Fibroblast of mammary gland (primary cell): ENCODE measurements at places on chromosomes 6 and 20.
A peak's percentile ranks its signal among the peaks of the same experiment; 100 is the strongest.

DNA sequence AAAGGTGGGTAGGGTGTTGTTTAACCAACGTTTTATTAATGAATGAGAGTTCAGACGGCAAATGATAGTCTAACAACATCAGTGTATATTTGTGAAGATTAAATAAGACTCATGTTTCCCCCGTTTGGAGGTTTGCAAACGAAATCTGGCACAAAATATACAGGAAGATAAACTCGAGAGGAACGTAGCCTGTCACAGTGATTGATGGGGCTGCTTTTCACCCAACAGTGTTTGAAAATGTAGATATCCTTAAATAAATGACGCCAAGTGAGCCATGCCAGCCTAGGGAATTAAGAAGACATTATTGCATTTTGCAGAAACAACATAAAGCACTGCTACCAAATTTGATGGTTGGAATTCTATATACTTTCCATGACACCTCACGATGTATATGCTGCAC, 696.5 kb upstream of the FLRT3 start:
- no peak for DNase-seq

- DNase-seq, result no peak
Measured at GRCh38 chr6:151205721-151206600, 33.8 kb upstream of the AKAP12 start.

DNA sequence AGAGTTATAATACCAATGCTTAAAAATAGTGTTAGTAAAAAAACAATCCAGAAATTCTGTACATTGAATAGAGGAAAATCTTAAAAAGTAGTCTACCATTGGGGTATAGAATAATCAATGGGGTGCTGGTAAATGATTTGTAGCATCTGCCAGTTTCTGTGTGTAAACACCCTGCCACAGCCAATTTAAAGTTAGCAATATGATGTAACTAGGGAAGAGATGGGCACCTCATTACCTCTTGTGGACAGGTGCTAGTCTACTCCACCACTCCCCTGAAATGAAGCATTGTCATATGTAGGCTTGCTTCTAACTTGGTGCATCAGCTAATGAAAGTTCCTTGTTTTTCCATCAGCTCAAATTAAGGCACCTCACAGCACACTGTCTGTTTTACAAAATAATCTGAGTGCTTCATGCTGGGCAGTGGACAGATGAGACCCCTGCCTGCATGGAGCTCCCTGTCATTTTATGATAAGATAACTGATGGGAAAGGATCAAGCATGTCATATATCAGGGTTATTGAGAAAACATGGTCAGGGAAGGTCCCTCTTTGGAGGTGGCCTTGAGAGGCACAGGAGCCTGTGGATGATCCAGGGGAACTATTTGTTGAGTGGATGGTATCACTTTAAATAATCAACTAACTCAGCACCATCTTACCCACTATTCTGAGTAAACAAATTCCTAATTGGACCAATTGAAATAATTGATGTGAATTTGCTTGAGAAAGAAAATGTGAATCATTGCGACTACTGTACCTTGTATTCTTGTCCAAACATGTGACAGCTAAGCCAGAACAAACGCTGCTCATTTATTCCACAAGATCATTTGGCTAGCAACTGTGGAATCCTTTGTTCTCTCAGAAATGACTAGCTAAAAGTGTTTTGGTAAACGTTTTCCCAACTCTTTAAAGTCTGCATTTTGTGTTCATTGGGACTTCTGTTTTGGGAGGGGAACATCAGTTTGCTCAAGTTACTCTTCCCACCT, 45.9 kb upstream of the CSE1L start:
- DNase-seq, result peak; percentile 8

- peak; percentile 10 for DNase-seq
Measured at GRCh38 chr6:46407776-46408530, 83.3 kb downstream of the RCAN2 start.

GRCh38 chr6:42720739-42721138, 1.7 kb downstream of the PRPH2 start:
- DNase-seq, result no peak

DNA sequence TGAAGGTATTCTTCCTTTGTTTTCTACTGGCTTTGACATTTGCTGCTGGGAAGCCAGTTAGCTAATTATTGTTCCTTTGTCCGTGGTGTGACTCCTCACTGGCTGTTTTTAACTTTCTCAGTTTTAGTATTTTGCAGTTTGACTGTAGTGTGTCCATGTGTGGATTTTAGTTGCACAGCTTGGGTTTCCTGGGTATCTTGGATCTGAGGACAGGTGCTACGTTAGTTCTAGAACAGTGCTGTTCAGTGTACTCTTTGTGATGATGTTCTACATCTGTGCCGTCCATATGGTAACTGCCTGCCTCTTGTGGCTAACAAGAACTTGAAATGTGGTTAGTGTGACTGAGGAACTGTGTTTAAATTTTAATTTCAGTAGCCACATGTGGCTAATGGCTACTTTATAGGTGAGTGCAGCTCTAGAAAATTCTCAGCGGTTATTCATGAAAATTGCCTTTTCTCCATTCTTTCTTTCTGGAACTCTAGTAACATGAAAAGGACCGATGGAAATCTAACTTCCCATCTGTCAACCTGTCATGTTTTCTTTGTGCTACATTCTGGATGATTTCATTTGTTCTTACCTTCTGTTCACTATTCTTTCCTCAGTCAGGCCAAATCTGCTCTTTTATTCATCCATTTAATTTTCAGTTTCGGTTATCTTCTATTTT, 7.4 kb downstream of the SNX9 start:
- DNase-seq, result no peak
